ENCODE measurements at places on chromosomes 5 and 9.

- no peak for DNase-seq
These were observed 2.8 kb downstream of the TICAM2 start for GRCh38 chr5:115599502-115599901.

DNA sequence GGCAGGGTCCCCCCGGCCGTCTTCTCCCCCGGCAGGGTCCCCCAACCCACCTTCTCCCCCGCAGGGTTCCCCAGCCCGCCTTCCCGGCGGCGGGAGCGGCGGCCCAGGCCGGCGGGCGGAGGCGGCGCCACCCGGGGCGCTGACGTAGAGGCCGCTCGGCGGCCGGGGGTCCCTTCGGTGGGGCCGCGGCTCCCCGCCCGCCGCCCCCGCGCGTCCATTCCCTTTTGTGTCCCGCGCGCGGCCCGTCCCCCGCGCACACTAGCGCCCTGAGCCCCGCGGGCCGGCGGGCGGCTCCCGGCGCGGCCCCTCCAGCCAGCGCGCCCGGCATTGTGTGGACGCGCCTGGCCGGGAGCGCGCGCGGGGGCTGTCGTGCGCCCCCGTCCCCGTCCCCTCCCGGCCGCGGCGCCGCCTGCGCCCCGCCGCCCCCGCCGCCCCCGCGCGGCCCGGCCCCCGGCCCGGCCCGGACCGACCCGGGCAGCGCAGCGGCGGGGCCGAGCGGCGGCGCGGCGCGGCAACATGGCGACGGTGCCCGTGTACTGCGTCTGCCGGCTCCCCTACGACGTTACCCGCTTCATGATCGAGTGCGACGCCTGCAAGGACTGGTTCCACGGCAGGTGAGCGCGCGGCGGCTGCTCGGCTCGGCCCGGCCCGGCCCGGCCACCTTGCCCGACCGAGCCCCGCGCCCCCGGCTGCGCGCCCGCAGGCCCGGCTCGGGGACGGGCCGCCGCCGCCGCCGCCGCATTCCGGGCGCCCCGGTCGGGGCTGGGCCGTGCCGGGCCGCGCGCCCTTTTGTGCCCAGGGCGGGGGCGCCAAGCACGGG, at the start of gene PHF2:
Gene PHF2, plus strand, starts transcription at position 327 of the 820 bp plus-strand sequence. Its CDS starts 190 bp downstream, at position 517.
- no peak for DNase-seq

GRCh38 chr5:72238712-72239445, 81.2 kb downstream of the MRPS27 start:
- DNase-seq: no peak

DNA sequence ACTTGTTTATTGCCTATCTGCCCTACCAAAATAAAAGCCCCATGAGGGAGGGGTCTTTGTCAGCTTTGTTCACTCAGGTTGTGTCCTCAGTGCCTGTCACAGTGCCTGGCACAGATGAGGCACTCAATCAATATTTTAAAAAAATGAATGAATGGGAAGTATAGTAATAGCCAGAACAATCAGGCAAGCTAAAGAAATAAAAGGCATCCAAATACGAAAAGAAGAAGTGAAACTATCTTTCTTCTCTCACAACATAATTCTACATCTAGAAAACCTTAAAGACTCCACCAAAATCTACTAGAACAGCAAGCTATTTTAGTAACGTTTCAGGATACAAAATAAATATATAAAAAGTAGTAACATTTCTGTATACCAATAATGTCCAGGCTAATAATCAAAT, 37.8 kb upstream of the C5orf63 start:
- DNase-seq: no peak

DNA sequence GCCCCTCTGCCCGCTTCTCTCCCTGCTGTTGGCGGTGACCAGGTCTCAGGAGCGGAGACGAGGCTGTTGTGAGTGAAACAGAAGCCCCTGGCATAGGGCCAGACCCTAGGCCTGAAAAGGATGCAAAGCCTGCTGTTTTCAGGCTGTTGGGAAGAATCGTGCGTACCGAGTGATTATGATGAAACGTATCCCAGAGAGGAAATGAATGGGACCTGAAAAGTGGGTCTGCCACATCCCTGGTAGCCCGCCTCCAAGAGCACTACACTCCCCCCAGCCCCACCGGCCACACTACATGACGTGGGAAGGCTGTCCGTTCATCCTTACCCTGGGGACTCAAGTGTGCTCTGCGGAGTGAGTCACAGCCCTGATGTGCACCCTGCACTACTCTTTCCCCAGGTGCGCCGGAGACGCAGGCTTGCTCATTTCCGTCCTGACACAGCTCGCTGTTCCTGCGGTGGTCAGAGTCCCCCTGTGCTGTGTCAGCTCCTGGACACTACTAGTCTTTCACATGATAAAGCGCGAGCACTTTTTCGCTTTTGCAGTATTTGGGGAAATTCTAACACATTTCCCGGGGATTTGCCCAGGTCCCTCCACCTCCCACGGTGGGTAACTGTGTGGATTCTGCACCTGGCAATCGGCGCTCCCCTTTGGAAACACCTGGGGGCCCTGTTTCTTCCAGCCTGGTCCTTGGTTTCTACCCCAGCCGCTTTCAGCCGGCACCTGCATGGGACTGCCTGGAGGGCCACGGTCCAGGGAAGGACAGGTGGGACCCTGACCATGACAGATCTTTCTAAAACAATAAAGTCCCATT, 91.5 kb downstream of the ANKRD33B start:
- peak; percentile 84 for DNase-seq

DNA sequence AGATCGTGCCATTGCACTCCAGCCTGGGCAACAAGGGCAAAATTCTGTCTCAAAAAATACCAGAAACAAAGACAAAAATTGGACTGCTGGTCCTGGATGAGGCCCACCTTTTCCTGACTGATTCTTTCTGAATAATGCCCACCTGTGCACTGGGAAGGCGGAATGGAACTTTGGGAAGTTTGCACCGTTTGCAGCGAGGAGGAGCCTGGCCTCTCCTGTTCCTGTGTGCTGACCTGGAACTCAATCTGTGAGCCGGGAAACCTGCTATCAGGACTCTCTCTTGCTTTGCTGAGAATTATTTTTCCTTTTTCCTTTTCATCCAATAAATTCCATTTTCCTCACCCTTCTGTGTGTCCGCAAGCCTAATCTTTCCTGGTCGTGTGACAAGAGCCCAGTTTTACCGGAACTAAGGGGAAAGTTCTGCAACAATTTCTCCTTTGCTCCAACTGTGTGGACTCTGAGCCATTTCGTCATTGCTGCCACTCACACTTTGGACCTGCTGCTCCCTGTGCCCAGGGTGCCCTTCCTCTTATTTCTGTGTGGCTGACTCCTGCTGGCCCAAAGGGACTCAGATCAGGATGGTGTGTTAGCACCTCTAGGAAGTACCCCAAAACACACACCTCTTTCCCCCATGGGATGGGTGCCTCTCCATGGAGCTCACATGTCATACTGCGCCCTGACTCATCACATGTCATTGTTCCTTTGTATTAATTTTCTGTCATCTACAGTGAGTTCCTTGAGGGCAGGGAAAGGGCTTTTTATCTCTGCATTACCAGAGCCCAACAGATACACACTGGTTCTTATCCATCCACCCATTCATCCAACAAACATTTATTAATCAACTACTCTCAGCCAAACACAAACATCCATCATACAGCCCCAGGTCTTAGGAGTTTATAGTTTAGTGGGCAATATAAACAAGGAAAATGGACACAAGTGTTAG, 4.7 kb upstream of the GLRX start:
- no peak for DNase-seq

- DNase-seq: no peak
These were observed 89.1 kb upstream of the SPDL1 start for GRCh38 chr5:169494383-169494935.

DNA sequence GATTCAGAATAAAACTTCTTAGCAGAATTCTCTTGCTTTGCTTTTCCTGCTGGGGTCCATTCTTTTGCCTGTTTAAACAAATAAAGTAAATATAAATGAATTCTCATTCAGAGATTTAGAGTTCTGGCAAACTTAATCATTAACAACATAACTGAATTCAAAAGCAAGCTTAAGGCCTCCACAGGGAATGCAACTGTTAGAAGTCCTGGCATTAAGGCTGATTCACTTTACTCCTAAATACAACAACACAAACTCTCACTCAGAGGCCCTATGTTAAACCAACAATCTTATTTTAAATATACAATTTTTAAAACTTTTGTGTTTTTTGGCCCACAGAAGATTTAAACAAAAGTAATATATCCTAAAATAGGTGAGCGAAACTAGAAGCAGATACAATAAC, 178.3 kb downstream of the AP3B1 start:
- DNase-seq: no peak

DNA sequence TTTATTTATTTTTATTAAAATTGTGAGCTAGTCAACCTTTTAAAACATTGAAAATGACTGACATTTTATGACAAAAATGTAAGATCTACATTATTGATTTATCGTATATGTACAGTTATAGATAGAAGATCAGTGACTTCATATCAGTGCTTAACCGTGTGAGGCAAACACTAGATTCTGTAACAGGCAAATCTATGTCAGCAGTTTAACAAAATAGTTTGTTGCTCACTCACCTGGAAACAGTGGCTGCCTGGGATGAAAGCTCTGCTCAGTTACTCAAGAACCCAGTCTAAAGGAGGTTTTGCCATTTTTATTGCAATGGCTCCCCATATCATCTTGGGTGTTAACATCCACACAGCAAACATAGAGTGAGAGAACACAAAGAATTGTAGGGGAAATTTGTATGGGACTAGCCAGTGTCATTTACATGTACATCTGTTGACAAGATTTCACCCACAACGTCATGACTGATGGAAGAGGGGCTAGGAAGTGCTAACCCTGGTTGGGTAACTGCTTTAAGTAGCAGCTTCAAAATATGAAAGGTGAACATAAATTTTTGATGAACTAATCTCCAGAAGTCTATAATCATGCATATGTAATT, 49.0 kb downstream of the SGCD start:
- no peak for DNase-seq

DNA sequence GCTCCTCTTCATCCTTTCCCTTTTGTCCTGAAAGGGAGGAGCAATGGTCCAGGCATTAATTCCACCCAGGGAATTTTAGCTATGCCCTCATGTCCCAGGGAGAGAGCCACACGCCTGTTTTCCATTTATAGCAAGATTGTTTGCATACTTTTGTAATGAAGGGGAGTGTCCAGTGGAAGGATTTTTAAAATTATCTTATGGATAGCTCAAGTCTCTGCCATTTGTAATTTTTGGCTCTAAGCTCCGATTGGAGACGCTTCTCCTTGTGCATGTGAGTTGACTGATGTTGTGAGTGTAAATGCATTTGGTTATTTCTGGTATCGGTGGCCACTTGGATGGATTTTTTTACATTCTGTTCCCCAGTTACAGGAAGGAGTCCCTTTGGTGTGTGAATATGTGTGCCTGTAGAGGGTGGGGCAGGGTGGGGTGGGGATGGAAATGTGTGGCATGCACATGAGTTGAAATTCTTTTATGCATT, 7.2 kb upstream of the RPL26L1 start:
- DNase-seq: no peak

- no peak for DNase-seq
These were observed 485.8 kb downstream of the ARHGEF28 start for GRCh38 chr5:74111764-74112163.

GRCh38 chr9:14133394-14133793, 180.5 kb downstream of the NFIB start:
- no peak for DNase-seq

GRCh38 chr5:138425079-138425478, 13.8 kb upstream of the REEP2 start:
- DNase-seq: no peak

DNA sequence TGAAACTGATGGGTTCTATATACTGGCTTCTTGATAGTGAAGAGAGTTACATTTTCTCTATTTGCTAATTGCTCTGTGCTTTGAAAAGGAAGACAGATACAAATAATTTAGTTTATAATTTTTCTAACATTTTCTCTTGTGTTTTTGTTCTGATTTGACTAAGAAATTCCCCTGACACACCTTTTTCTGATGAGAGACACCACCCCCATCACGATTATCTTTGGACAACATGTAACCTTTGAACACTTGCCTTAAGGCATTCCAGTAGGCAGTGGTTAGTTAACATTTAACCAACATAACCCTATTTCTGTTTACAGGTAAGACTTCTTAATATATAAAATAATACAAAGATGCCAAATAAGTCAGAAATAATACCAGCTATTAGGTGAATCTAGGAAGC, 4.1 kb upstream of the PTBP3 start:
- DNase-seq: no peak

GRCh38 chr5:37554938-37555337, 175.8 kb downstream of the WDR70 start:
- DNase-seq: peak; percentile 24

GRCh38 chr5:68848091-68848490, 245.7 kb upstream of the SLC30A5 start:
- no peak for DNase-seq

DNA sequence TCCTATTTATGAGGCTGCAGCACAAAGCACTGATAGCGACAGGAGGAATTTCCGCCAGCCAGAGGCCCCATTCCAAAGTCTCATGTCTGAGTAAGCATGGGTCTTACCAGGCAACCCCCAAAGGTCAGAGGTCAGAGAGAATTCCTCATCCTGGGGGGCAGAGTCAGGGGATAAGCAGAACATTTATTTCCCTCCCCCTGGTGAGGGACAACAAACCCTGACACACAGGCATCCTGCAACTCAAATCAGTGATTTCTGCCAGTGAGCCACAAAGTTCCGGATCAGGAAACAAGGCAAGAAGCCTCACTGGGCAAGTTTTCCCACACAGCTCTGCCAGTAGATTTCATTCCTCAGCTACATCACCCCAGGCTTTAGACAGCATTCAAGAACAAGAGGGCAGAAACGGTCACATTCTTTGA, 37.0 kb downstream of the ADAMTS12 start:
- DNase-seq: no peak

GRCh38 chr5:128123936-128124335, 40.4 kb downstream of the SLC12A2 start:
- no peak for DNase-seq

- DNase-seq: no peak
These were observed 56.1 kb downstream of the KIAA1958 start for GRCh38 chr9:112542593-112543292.

- DNase-seq: no peak
These were observed 53.5 kb upstream of the PTPN3 start for GRCh38 chr9:109551651-109552050.

- no peak for DNase-seq
These were observed 28.7 kb upstream of the F2RL1 start for GRCh38 chr5:76789991-76790581.

DNA sequence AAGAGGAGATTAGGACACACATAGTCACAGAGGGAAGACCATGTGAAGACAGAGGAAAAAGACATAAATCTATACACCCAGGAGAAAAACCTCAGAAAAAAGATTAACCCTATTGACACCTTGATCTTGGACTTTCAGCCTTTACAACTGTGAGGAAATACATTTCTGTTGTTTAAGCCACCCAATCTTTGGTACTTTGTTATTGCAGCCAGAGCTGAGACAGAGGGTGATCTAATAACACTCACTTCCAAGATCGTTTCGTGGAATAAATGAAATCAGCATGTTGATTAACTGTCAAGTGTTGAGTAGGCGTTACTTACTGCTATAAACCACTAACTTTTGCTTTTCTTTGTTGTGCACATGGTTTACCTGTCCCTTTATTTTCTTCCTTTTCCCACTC, 361.2 kb upstream of the RIOK2 start:
- no peak for DNase-seq

- no peak for DNase-seq
These were observed 196.5 kb upstream of the NREP start for GRCh38 chr5:111953351-111954127.

- DNase-seq: no peak
These were observed 234.4 kb downstream of the ARHGAP26 start for GRCh38 chr5:143004361-143005145.

GRCh38 chr5:124410539-124411488, 335.6 kb downstream of the ZNF608 start:
- no peak for DNase-seq

- DNase-seq: no peak
These were observed 65.0 kb downstream of the PPP2R2B start for GRCh38 chr5:146813346-146814157.

- DNase-seq: no peak
These were observed 54.2 kb upstream of the SSBP2 start for GRCh38 chr5:81805086-81805485.
